SK-N-DZ (cell line): ENCODE measurements at places on chromosomes 7 and 10.

DNA sequence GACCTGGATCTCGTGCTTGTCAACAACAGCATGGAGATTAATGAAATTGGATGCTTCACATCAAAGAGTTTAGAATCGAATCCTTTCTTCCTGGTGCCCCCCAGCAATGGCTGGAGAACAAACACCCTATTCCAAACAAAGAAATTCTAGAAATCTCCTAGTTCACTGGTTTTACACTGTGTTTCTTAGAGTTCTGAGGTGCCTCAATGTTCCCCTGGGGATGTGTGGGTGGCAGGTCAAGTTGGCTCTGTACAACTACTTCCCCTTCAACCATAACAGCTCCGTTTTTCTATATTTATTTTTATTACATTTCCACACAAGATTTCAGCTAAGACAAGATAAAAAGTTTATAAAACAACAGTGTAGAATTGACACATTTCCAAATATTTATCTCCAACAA is 22.5 kb downstream of the CH25H start:
- DNase-seq = no peak

GRCh38 chr10:98326621-98327027 is 58.6 kb upstream of the LOXL4 start:
- no peak for DNase-seq

GRCh38 chr10:43322331-43322730 is 49.1 kb upstream of the FXYD4 start:
- DNase-seq = no peak

DNA sequence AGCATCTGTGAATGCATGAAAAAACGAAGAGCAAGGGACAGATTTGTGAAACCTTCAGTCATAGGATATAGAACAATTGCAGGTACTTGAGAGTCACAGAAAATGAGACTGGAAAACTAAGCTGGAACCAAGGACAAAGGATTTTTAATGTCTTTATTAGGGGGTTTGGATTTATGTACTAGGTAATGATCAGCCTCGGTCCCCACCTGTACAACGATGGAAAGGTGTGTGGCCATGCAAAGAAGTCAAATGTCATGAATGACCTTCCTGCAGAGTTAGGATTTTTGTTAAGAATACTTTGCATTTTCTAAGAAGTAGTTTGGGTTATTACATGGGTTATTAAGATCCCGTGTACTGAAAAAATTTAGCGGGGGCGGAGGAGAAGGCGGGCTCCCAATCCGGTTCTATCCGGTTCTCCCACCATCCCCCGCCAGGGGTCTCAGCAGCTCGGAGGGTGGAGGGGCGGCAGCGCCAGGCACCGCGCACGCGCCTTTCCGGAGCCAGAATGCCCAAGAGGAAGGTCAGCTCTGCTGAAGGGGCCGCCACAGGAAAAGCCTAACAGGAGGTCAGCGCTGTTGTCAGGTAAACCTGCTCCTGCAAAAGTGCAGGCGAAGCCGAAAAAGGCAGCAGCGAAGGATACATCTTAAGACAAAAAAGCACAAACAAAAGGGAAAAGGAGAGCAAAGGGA is 327.5 kb upstream of the PLXDC2 start:
- peak; percentile 33 for DNase-seq

DNA sequence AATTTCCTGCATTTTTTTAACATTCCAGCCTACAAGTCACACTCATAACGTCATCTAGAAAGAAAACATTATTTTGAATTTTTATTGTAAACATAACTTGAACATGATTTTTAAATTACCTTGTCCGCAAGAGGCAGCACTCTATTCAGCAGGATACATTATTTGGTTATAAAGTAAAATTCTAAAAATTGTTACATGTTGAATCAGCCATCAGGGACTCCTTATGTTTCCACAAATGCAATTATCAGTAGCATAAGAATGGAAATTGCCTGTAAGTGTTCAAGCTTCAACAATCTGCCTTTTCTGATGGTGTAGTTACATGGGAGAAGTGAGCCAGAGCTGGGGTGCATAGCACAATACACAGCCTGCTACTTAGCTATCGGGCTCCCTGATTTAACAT is 97.5 kb downstream of the ZNF365 start:
- no peak for DNase-seq
